Activated CD8-positive, alpha-beta T cell treated with anti-CD3 and anti-CD28 coated beads, Interleukin-2, amount 10 ng/mL, durations not matched to agents 7 days and 5 days (primary cell): ENCODE measurements at places on chromosomes 6 and 20. TPM values are rescaled to one million over a fixed set of nuclear protein-coding genes. Genes with fewer than 3 reads are reported as not detected.

GRCh38 chr6:36834576-36835341, 4.5 kb downstream of the CPNE5 start:
- no peak overlapping the region for H3K27ac ChIP-seq
- peaks cover 10% of the 10 kb centered on the region for H3K4me1 ChIP-seq
- DNase-seq, result no peak
- peaks cover 37% of the 10 kb centered on the region for H3K27me3 ChIP-seq
- H3K36me3 ChIP-seq, result no peaks in the 10 kb centered on the region

GRCh38 chr6:6882592-6882991, 225.2 kb upstream of the RREB1 start:
- no peak overlapping the region for H3K4me3 ChIP-seq
- peaks cover 7% of the 10 kb centered on the region for H3K4me1 ChIP-seq
- no peak for DNase-seq
- H3K36me3 ChIP-seq, result no peaks in the 10 kb centered on the region
- H3K27me3 ChIP-seq, result no peaks in the 10 kb centered on the region

DNA sequence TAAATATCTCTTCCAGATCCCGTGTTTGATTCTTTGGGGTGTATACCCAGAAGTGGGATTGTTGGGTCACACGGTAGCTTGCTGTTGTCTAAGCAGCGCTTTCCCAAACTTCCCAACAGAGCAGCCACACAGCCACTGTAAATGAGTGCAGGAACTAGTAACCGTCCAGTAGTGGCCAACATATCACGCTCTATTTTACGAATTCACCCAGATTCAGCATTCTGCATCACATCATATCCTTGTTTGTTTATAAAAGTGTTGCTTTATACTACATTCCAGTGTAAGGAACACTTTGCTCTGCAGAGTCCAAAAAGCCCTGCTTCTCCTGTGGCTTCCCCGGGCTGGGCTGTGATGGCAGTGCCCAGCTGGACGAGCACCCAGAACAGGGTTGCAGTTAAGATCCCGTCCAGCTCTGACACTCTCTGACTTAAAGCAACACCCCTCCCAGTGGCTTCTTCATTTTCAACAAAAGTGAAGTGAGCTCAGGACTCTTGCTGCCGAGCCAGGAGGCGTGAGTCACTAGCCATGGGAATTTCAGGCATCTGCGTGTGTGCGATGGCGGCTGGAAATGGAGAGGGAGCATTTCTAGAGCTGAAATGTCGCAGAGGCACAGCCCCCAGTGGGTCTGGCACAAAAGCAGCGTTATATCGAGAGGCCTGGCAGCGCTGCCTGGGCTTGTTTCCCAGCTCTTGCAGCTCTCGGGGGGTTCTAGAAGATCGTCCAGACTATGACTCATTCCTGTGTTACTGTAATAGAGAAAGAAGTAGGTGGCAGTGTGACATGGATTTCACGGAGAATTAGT, 216.3 kb upstream of the ECI2 start:
- H3K36me3 ChIP-seq, result no peaks in the 10 kb centered on the region
- no peak overlapping the region for H3K4me3 ChIP-seq
- no peaks in the 10 kb centered on the region for H3K27me3 ChIP-seq
- peak; percentile 9 for DNase-seq

ME1 gene
- 0.08 TPM for total RNA-seq

- no peaks in the 10 kb centered on the region for H3K27me3 ChIP-seq
- no peaks in the 10 kb centered on the region for H3K4me1 ChIP-seq
- H3K27ac ChIP-seq, result no peak overlapping the region
- H3K4me3 ChIP-seq, result no peak overlapping the region
Observed at GRCh38 chr6:122116835-122117627, 282.4 kb upstream of the HSF2 start.

MTG2 gene
- 34.4 TPM for total RNA-seq

TINAG gene
- not detected for total RNA-seq

- no peak for DNase-seq
- H3K4me3 ChIP-seq, result no peak overlapping the region
- no peaks in the 10 kb centered on the region for H3K36me3 ChIP-seq
Observed at GRCh38 chr20:51610761-51611624, 68.5 kb upstream of the NFATC2 start.

- no peak overlapping the region for H3K27ac ChIP-seq
- no peaks in the 10 kb centered on the region for H3K27me3 ChIP-seq
Observed at GRCh38 chr6:25560865-25561264, 91.2 kb upstream of the SCGN start.

- H3K4me1 ChIP-seq, result peaks cover 8% of the 10 kb centered on the region
- H3K27me3 ChIP-seq, result peaks cover 3% of the 10 kb centered on the region
- H3K36me3 ChIP-seq, result peaks cover 6% of the 10 kb centered on the region
- H3K27ac ChIP-seq, result no peak overlapping the region
Observed at GRCh38 chr6:31874836-31875572, 3.8 kb downstream of the SLC44A4 start.
